ENCODE measurements at places on chromosomes 6 and 20.
A peak's percentile ranks its signal among the peaks of the same experiment; 100 is the strongest.

GRCh38 chr6:125192610-125192930 is 39.0 kb downstream of the TPD52L1 start:
- DNase-seq = no peak

- DNase-seq = no peak
Measured at GRCh38 chr6:16918586-16918985, 157.3 kb upstream of the ATXN1 start.

GRCh38 chr6:151847064-151847463 is 39.6 kb downstream of the ESR1 start:
- no peak for DNase-seq

DNA sequence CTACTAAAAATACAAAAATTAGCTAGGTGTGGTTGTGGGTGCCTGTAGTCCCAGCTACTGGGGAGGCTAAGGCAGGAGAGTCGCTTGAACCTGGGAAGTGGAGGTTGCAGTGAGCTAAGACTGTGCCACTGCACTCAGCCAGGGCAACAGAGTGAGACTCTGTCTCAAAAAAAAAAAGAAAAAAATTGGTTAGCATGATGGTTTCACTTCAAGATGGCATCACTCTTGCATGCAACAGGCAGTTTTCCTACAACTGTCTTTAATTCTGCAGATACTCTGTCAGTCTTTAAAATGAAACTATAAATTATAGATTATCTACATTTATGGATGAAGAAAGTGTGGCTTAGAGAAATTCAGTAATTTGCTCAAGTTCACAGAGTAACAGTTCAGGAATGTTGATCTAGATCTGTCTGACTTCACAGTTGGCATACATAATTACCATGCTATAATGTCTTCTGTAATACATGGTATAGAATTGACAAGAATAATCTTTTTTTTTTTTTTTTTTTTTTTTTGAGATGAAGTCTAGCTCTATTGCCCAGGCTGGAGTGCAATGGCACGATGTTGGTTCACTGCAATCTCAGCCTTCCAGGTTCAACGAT is 27.0 kb downstream of the ITCH start:
- no peak for DNase-seq

- peak; percentile 76 for DNase-seq
Measured at GRCh38 chr6:5260111-5260620, 584 bp downstream of the LYRM4 start.

DNA sequence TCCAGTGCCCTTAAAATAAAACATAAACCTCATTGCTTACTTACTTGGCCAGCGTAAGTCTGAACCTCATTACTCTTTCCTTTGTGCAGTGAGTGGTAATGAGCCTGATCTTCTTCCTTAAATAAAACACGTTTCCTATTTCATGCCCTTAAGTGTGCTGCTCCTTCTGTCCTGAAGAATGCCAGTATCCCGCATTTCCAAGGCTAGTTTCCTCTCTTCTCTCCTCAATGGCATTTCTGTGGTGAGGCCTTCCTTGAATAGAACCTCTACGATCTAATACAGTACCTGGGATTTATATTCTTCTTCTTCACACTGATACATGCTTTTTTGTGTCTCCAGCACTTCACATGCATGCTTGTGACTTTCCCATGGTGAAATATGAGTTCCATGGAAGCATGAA is 523.4 kb upstream of the CDH4 start:
- DNase-seq = no peak

GRCh38 chr6:6712449-6713403 is 124.2 kb downstream of the LY86 start:
- DNase-seq = no peak

GRCh38 chr20:32238483-32239425 is 31.1 kb downstream of the POFUT1 start:
- no peak for DNase-seq

DNA sequence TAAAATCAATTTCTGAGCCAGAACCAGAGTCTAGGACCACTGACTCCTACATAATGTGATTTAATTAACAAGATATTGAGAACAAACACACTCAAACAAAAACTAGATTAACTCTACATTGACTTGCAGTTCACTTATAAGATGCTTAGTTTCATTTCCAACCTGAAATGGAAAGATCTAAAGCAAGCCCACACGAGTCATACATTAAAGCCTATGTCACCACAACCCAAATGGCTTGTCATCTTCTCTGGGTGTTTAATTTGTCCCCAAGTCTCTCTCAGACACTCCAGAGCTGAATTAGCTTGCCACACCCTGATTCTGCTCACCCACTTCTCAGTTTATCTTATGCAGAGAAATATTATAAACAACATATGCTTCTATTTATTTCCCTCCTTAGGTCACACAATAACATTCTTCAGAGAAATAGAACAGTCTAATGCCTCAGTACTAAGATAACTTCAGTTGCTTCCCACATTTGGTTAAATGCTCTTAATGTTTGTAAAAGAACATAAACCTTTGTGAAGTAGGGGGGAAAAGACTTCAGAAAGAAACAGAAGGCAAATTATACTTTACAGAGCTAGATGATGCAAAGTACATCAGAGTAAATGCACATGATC is 8.8 kb upstream of the FBXO30 start:
- no peak for DNase-seq

- peak; percentile 61 for DNase-seq
Measured at GRCh38 chr20:5222919-5223634, 93.7 kb downstream of the PROKR2 start.

DNA sequence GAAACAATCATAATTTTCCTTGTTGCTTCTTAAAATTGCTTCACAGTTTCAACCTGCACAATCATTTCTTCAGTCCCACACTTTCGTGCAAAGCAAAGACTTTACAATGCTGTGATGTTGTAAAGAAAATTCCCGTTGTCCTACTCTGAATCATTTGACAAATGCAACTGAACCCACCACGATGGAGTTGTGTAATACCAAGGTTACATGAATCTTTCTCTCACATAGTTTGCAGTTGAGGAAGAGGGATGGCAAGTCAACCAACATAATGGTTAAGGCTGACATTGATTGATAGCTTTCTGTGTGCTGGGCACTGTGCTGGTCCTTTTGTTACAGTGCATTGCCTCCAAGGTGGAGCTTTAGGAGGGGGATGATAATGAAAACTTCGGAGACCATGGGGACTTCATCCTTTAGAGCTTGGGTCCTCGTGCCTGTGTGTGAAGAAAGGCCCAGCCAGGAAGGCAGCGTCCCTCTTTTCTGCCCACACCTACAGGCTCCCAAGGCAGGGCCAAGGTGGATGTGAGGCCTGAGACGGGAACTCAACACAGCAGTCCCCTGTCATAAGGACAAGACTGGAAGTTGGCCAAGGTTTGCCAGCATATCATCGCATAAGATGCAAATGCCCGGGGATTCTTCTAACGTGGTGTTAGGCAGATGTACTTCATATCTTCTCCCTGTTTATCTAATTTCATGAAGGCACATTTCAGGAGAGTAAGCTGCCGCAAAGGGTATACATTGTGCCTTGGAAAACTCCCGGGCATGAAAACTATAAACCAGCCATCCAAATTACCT is 96.9 kb downstream of the LY86 start:
- no peak for DNase-seq

- DNase-seq = no peak
Measured at GRCh38 chr6:148265054-148265453, 77.6 kb upstream of the SASH1 start.

DNA sequence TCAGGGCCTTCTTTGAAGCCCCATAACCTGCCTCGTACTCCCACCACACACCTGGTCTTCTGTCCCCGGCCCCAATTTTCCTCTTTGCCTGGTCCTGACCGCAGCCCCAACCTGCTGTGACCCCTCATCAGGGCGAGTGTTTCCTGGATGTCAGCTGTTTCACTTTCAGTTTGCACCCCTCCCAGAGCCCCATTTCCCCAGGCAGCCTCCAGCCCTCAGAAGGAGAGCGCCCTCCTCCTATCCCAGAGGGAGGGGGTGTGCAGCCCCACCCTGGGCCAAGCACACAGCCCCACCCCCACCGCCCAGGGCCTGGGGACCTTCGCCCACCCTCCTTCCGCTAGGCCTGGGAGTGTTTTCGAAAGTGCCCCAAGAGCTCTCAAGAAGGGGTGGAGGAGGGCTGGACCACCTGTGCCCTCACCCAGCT is 1.5 kb downstream of the BAK1 start:
- DNase-seq = peak; percentile 71

DNA sequence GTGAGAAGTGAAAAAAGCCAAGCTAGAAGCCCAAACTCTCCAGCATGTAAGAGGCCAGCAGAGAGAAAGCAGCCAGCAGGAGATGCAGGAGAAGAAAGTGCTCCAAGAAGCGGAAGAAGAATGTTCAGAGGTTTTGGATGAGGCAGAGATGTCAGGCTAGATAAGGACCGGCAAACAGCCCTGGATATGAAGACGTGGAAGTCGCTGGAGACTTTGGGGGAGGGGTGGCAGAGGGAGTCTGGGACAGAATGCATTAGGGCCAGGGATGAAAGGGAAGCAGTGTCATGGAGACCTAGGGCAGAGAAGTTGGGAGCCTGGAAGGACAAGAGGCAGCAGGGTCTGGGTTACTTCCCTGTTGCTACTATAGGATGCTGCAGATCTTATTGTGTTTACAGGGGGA is 5.3 kb upstream of the SCUBE3 start:
- DNase-seq = no peak

DNA sequence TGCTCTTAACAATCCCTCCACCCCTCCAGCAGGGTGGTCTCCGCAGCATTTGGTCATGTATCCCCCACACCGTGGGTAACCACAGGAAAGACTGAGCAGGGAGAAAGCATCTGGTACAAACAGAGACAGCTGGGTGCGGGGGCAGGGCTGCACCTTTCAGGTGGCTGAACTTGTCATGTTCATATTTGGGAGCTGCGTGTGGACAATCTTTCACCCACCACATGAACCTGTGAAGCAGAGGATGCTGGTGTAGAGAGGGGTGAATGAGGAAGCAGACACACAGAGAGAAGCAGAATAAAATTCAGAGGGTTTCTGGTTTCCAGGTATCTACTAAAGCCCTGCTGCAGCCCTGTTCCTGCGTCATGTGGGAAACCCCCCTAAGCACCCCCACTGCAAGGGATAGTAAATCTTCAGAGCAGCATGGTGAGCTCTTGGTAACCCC is 8.9 kb downstream of the GFOD1 start:
- DNase-seq = no peak

- no peak for DNase-seq
Measured at GRCh38 chr6:3921663-3922062, 72.5 kb downstream of the FAM50B start.

DNA sequence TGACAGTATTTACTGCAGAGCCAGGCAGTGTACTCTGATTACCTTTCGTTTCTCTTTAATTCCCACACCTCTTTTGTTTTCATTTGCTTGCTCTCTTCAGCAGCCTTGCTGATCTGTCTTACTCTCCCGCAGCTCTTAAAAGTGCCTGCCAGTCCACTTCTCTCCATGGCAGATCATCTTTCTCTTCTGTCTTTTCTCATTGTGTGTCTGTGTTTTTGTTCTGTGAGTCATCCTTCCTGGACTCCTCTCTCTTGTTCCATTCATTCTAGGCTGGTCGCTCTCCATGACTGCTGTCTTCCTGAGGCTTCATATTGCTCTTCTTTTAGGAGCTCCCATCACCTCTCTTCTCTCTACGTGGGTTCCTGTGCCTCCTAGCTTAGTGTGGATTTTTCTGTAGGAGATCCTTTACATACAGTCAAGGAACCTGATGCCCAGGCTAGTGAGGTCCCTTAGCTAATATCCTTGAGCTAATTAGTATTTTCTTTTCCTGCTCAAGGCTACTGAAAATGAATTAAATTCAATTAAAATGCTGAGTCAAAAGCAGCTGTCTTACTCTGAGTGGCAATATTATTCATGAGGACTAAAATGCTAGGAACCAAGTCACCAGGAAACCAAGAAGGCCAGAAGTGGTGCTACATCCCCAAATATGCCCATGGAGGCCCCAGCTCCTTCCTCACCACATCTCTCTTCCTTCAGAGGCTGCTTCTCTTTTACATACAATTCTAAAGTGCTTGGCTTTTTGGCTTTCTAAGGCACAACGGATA is 86.1 kb downstream of the SLX4IP start:
- DNase-seq = no peak

DNA sequence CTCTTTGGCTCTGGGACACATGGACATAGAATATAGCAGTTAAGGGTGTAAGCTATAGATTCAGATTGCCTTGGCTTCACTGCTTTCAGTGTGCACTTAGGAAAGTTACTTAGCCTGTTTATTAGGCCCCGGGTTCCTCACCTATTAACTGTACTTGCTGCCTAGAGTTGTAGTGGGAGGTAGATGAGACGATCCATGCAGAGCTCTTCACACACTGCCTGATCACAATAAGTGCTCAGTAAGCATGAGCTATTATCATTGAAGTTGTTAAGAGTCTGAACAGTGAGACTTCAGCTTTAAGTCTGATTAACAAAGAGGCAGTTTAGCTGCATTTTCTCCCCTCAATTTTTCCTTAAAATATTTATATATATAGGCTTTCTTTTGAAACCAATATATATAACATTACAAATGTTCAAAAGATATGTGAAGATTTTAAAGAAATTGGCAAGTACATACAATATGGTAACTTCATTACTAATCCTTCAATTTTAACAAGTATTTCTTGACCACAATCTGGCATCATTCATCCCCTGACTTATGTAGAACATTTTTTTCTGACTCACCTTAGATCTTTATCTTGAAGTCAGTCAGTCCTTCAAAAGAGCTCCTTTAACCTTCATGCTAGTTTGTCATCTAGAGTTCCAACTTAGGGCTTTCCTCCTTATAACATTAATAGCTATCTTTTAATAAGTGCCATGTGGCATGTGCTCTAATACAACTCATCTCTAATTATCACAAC is 20.5 kb upstream of the SUPT3H start:
- no peak for DNase-seq

DNA sequence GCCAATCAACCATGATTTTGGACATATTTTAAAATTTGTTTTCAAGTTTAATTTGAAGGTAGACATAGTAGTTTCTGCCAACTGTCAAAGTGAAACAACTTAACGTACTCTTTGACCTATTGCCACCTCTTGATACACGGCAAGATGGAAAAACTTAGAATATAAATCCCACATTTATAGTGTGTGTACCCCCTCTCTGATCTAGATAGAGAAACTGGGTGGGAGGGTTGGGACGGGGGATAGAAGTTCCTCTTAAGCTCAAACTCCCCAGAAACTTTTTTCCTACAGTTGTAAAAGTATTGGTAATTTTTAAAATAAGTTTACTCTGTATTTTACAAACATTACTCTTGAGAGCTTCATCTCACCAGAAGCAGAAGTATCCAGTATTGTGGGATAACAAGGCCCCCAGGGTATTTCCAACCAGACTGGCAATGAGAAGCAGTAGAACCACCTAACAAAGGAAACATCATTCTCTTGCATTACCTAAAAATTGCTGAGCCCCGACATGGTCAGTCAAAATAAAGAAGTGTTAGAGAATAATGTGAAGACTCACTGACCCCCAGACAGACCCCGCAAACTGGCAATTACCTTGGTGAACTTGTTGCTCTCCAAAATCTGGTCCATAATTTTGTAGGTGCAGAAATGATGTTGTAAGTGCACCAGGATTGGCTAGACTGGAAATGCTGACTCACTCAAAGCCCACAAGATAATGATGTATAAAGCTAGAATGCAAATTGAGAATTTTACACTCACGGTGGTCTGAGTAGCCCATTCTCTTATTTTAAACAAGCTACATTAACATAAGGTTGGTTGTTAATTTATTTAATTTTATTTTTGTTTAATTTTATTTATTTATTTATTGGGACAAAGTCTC is 74.7 kb upstream of the TNFAIP3 start:
- DNase-seq = no peak

- no peak for DNase-seq
Measured at GRCh38 chr6:116564921-116565872, 6.1 kb upstream of the RWDD1 start.
